ENCODE measurements at places on chromosomes 11 and 22.

- H3K27ac ChIP-seq, result peak overlapping the region; percentile 7
- H3K27me3 ChIP-seq, result no peaks in the 10 kb centered on the region
- H3K4me1 ChIP-seq, result peaks cover 10% of the 10 kb centered on the region
- no peak for DNase-seq
These were observed 130.6 kb downstream of the ETS1 start for GRCh38 chr11:128456566-128457268.

DNA sequence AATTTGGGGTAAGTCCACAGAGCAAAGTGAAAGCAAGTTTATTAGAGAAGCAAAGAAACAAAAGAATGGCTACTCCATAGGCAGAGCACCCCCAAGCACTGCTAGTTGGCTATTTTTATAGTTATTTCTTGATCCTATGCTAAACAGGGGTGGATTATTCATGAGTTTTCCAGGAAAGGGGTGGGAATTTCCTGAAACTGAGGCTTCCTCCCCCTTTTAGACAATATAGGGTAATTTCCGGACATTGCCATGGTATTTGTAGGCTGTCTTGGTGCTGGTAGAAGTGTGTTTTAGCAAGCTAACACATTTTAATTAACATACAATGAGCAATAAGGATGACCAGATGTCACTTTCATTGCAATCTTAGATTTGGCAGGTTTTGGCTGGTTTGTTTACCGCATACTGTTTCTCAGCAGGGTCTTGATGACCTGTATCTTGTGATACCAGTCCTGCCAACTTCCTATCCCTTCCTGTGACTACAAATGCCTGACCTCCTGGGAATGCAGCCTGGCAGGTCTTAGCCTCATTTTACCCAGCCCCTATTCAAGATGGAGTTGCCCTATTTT lies 937 bp upstream of the C1QTNF6 start:
- peak overlapping the region; percentile 39 for H3K4me3 ChIP-seq
- no peak for DNase-seq
- H3K36me3 ChIP-seq, result no peaks in the 10 kb centered on the region

GRCh38 chr11:32053151-32053888 lies 37.6 kb upstream of the RCN1 start:
- H3K4me3 ChIP-seq, result no peak overlapping the region
- no peaks in the 10 kb centered on the region for H3K27me3 ChIP-seq
- H3K27ac ChIP-seq, result no peak overlapping the region
- no peaks in the 10 kb centered on the region for H3K36me3 ChIP-seq
- no peak for DNase-seq

- no peaks in the 10 kb centered on the region for H3K27me3 ChIP-seq
- H3K36me3 ChIP-seq, result no peaks in the 10 kb centered on the region
- H3K27ac ChIP-seq, result no peak overlapping the region
- DNase-seq, result no peak
These were observed 106.4 kb downstream of the SERGEF start for GRCh38 chr11:17906436-17906835.

- H3K4me1 ChIP-seq, result no peaks in the 10 kb centered on the region
- DNase-seq, result no peak
- H3K4me3 ChIP-seq, result no peak overlapping the region
These were observed 19.6 kb downstream of the BRD1 start for GRCh38 chr22:49807780-49808708.

- H3K4me1 ChIP-seq, result no peaks in the 10 kb centered on the region
- H3K27me3 ChIP-seq, result no peaks in the 10 kb centered on the region
- no peaks in the 10 kb centered on the region for H3K36me3 ChIP-seq
- H3K27ac ChIP-seq, result no peak overlapping the region
- no peak for DNase-seq
These were observed 37.7 kb downstream of the DSCAML1 start for GRCh38 chr11:117759305-117759704.

- no peak overlapping the region for H3K27ac ChIP-seq
- H3K4me3 ChIP-seq, result no peak overlapping the region
- no peaks in the 10 kb centered on the region for H3K27me3 ChIP-seq
These were observed 6.2 kb downstream of the SYT12 start for GRCh38 chr11:67029146-67029545.

DNA sequence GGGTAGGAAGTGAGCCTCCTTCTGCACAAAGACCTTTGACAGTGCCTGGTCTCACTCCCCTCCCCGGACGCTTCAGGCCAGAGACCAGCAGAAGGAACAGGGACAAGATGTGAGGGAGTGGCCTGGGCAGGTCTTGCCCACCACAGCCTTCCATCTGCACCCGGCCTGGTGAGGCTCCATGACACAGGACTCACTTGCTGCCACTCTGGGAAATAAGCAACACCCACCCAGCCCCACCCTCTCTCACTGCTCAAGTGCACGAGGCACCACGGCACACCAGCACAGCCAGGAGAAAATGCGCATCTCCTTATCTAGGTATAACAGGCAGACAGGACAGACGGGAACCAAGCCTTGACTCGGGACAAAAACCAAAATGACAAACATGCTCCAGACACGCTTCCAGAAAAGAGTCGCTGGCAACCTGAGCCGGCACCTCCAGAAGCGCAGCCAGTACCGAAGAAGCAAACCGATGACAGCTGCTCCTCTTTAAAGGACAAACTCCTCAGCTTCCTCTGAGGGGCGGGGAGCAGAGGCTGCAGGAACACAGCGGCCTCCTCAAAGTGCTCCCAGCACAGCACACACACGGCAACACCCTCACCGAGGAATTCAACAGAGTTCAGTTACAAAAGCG lies 41.7 kb downstream of the BRD1 start:
- H3K4me1 ChIP-seq, result peaks cover 17% of the 10 kb centered on the region
- no peak overlapping the region for H3K4me3 ChIP-seq
- H3K36me3 ChIP-seq, result peaks cover 57% of the 10 kb centered on the region
- H3K27ac ChIP-seq, result no peak overlapping the region
- DNase-seq, result no peak
- H3K27me3 ChIP-seq, result no peaks in the 10 kb centered on the region

- no peak for DNase-seq
- no peaks in the 10 kb centered on the region for H3K4me1 ChIP-seq
- no peaks in the 10 kb centered on the region for H3K36me3 ChIP-seq
- peak overlapping the region; percentile 55 for H3K4me3 ChIP-seq
- H3K27me3 ChIP-seq, result no peaks in the 10 kb centered on the region
These were observed 31.2 kb upstream of the TRIM29 start for GRCh38 chr11:120168960-120169681.

GRCh38 chr11:79244241-79244772 lies 196.5 kb downstream of the TENM4 start:
- H3K36me3 ChIP-seq, result no peaks in the 10 kb centered on the region
- no peaks in the 10 kb centered on the region for H3K27me3 ChIP-seq
- no peak overlapping the region for H3K4me3 ChIP-seq

DNA sequence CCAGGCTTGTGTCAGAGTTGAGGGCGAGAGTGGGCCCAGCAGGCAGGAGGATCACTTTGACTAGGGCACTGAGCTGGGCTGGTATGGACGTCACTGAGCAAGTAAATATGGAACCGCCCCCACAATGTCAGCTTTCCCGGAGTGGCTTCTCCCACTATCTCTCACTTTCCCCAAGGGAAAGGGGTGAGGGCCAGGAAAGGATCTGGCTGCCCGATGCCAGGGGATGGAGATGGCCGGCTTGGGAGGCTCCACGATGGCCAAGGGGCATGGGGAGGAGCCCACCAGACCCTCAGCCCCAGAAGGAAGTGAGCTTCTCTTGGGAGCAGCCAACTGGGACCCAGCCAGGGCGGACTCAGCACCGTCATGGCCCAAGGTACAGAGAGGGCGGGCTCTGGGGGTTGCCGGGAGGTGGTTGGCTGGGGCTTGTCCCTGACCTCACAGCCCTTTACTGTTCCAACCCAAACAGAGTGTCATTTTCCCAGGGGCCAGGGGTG lies 8.7 kb downstream of the PRDM11 start:
- no peak for DNase-seq
- H3K4me3 ChIP-seq, result peak overlapping the region; percentile 32
- H3K36me3 ChIP-seq, result no peaks in the 10 kb centered on the region
- peaks cover 42% of the 10 kb centered on the region for H3K4me1 ChIP-seq
- H3K27me3 ChIP-seq, result no peaks in the 10 kb centered on the region

- no peak for DNase-seq
- no peaks in the 10 kb centered on the region for H3K36me3 ChIP-seq
- H3K4me3 ChIP-seq, result no peak overlapping the region
- no peaks in the 10 kb centered on the region for H3K27me3 ChIP-seq
These were observed 89.5 kb downstream of the KCNQ1 start for GRCh38 chr11:2534134-2534956.

DNA sequence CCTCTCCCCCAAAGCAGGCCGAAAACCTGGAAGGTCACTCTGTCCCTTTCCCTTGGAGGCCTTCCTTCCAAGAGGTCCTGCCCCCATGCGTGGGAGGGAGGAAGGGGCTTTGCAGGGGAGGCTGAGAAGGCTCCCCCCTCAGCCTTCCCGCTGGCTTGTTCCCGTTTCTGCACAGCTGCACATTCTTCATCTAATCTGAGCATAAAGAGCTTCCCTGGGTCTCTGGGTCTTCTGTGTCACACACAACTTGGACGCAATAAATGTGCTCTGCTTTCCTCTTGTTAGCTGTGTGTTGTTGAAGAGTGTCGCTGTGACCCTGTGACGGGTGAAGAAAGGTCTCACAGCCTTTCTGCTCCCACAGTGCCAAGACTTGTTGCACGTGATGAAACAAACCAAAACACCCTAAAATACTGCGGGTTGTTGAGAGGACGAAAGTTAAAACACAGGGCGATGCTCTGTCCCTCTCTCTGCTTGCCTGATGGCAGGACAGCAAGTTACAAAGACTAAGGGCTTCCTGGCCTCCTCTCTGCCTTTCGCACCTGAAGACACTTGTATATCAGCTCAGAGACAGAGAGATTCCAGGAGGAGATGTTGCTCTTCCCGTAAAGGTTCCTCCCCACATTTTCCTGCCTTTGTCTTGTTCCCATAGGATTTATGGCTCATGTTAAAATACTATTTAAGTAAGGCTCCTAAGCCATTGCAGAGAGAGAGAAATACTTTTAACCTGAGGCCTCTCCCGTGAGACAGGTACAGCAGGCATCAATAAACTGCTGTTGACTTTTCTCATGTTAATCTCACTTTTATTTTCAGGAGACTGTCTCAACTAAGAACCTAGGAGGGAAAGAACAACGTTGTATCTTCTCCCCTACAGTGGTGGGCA lies 15.4 kb upstream of the IFITM3 start:
- no peak for DNase-seq
- H3K27ac ChIP-seq, result peak overlapping the region; percentile 62
- no peaks in the 10 kb centered on the region for H3K4me1 ChIP-seq
- no peak overlapping the region for H3K4me3 ChIP-seq
- H3K27me3 ChIP-seq, result no peaks in the 10 kb centered on the region

DNA sequence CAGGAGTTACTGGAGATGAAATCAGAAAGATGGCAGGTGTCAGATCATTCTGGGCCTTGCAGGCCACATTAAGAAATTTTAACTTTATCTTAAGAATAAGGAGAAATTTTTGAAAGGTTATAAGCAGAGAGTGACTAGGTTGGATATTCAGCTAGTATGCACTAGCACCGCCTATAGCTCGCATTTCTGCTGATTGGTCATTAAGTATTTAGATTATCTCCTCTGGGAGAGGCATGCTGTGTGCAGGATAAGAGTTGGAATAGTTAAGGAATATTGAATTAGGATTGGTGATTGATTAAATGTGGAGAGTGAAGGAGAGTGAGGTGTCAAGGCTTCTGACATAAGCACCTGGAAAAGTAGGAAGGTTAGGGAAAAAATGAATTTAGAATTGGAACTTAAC lies 100.6 kb downstream of the STIM1 start:
- H3K4me1 ChIP-seq, result peaks cover 12% of the 10 kb centered on the region
- no peak for DNase-seq
- no peak overlapping the region for H3K27ac ChIP-seq
- no peaks in the 10 kb centered on the region for H3K36me3 ChIP-seq
- no peak overlapping the region for H3K4me3 ChIP-seq
- H3K27me3 ChIP-seq, result no peaks in the 10 kb centered on the region

DNA sequence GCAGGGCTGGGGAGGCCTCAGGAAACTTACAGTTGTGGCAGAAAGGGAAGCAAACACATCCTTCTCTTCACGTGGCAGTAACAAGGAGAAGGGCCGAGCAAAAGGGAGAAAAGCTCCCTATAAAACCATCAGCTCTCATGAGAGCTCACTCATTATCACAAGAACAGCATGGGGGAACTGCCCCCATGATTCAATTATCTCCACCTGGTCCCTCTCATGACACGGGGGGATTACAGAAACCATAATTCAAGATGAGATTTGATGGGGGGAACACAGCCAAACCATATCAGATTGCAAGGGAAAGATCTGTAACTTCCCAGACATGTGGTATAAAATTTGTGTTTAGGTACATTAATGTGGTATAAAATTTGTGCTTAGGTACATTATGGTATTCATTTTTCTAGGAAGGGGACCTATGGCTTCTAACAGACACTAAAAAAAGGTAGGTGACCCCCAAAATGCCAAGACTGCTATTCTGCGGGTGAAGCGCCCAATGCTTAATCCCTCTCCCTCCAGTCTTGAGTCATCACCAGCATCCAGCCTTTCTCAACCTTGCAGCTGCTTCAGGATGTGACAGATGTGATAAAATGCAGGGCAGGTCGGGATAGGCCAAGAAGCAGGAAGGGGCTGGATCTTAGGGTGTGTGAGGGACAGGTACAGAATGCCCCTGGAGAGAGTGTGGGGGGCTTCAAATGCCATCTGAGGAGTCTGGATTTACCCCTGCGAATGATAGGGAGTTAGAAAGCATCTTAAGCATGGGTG lies 57.7 kb upstream of the AMPD3 start:
- H3K36me3 ChIP-seq, result no peaks in the 10 kb centered on the region
- H3K27me3 ChIP-seq, result no peaks in the 10 kb centered on the region
- H3K4me1 ChIP-seq, result no peaks in the 10 kb centered on the region

DNA sequence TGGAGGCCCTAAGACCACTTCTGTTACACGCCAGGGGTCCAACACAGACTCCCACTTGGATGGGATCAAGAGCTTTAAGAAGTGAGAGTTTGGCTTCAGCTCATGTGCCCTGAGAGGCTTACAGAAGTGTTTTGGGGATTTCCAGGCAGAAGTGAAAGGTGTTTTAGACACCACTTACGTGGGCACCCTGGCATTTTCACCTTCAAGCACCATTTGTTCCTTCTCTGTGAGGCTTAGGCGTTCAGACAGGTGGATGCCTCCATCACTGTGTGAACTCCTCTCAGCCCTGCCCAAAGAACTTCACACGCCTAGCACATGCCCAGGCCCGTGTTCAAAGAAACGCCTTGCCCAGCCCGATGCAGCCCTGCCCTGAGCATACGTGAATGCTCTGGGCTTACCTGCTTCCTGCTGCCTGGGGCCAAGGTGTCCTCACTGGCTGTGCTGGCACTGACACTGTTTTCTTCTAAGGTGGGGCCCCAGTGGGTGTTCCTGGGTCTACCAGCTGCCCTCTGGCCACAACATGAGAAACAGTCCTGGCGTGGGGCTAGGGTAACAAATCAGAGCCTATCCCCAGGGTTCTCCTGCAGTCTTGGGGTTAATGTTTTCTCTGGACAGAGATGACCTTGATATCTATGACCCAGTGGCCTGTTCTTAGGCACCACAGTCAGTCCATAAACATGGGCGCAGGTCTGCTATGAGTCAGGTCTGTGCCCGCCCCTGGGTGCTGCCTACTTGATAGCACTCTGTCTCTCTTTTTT lies 34.0 kb downstream of the AMPD3 start:
- peak; percentile 62 for DNase-seq
- no peaks in the 10 kb centered on the region for H3K36me3 ChIP-seq
- peak overlapping the region; percentile 47 for H3K27ac ChIP-seq
- H3K27me3 ChIP-seq, result no peaks in the 10 kb centered on the region
